ENCODE measurements at places on chromosomes 2 and 18.

DNA sequence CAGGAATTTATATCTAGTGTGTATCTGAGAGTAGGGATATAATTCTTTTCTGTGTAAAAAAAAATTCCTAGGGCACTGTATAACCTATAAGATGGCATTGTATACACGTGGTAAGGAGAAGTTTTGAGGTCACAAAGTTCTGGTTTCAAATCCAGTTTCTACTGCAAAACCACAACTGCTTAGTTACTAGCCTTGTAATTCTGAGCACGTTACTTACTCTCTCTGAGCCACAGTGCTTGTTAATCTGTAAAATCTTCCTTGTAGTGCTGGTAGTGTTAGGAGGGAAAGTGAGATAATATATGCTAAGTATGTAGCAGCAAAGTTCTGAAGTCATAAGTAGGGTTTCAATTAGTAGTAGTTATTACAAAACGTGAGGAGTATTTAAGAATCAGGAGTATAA is 175.4 kb downstream of the SATB2 start:
- DNase-seq = no peak

DNA sequence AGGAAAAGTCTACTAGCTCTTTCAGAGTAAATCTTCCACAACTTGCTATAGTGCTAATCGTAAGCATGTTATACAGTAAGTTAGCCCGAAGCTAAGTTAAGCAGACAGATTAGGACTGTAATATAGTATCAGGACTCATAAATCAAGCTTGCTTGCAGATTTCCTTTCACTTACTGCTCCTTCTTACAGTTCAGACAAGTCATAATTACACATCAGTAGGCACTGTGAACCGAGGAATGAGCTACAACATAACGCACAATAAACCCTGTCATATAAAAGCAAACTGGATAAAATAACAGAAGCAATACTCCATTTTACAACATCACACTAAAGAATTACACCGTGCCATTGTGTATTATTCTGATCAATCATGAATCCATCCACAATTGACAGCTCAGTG is 832.6 kb upstream of the ZEB2 start:
- DNase-seq = no peak

GRCh38 chr2:48519593-48519992 is 10.4 kb upstream of the STON1 start:
- DNase-seq = no peak

GRCh38 chr2:147782141-147782930 is 62.5 kb upstream of the ACVR2A start:
- DNase-seq = no peak

DNA sequence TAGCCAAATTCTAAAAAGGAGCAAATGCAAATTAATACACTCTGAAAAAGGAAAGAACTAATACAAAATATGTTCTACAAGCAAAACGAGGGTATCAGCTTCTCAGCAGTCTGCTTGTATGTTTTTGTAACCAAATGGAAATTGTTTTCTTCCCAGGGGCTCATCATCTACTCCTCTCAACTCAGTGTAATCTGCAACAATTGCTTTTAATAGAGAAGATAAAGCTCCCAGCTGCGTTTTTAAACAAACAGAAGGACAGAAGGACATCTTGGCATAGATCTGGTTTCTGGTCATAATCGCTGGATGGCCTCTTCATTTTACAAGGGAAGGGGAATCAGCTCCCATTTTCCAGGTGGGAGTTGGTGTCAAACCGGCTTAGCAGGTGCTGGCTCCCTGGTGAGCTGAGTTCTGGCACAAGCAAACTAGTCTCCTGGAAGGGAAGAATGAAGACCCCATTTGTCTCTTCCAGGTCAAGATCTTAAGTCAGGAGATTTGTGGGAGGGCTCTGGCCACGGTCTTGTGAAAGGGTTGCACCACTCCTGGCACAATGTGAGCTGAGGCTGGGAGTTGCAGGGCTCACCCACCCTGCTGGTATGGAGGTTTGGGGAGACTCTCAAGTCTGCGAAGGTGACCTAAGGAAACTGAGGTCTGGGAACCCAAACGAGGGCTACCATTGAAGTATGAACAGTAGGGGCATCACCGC is 41.6 kb downstream of the NPPC start:
- no peak for DNase-seq

- DNase-seq = no peak
Observed at GRCh38 chr2:136766073-136766404, 694 bp downstream of the THSD7B start.

DNA sequence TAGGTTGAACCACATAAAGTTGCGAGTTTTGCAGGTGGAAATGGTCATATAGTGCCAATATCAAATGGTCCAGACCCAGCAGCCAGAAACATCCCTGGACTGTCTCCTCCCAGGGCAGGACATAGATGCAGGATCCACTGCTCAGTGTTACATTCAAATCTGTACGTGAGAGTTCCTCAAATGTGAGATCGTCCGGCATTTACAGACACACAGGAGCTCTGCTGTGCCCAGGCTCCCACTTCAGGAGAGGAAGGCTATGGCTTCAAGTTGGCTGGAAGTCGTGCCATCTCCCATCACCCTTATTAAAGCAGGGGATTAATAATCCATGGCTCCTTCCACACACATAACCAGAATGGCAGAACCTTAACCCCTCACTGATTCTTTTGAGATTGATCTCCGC is 688.2 kb upstream of the HS6ST1 start:
- DNase-seq = no peak

GRCh38 chr2:191678437-191679100 is 633 bp downstream of the NABP1 start:
- no peak for DNase-seq

- DNase-seq = no peak
Observed at GRCh38 chr2:12819721-12820120, 103.0 kb downstream of the TRIB2 start.

GRCh38 chr2:75716406-75716805 is 5.7 kb upstream of the GCFC2 start:
- DNase-seq = no peak

DNA sequence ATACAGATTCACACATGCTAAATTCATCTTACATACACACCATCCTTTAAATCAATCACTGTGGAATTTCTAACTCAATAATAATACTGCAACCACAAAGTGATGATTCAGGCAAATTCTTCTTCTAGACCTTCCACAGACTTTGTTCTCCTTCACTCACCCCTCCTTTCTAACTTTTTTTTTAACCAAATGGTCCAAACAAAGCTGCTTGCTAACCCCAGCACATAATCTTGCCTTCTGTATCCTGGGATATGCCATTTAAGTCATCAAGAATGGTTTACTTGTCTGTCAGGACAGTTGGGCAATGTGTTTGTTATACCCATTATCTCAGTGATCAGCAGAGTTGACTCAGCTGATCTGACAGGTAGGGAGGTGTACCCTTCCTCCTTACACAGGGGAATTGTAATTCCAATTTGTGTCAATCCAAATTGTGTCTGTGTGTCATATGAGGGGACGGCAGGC is 10.0 kb downstream of the SLC40A1 start:
- DNase-seq = no peak

- no peak for DNase-seq
Observed at GRCh38 chr2:170523506-170523905, 191.6 kb upstream of the SP5 start.

DNA sequence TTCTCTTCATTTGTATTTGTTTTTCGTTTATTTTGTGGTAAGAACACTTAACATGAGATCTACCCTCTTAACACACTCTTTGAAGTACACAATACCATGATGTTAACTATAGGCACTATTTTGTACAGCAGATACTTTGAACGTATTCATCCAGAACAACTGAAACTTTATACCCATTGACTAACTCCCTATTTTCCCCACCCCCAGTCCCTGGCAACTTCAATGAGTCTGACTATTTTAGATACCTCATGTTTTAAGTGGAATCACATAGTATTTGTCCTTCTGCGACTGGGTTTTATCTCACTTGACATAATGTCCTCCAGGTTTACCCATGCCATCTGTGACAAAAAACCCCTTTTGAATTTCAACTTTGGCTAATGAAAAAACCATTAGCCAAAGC is 356.3 kb upstream of the CDH20 start:
- no peak for DNase-seq

DNA sequence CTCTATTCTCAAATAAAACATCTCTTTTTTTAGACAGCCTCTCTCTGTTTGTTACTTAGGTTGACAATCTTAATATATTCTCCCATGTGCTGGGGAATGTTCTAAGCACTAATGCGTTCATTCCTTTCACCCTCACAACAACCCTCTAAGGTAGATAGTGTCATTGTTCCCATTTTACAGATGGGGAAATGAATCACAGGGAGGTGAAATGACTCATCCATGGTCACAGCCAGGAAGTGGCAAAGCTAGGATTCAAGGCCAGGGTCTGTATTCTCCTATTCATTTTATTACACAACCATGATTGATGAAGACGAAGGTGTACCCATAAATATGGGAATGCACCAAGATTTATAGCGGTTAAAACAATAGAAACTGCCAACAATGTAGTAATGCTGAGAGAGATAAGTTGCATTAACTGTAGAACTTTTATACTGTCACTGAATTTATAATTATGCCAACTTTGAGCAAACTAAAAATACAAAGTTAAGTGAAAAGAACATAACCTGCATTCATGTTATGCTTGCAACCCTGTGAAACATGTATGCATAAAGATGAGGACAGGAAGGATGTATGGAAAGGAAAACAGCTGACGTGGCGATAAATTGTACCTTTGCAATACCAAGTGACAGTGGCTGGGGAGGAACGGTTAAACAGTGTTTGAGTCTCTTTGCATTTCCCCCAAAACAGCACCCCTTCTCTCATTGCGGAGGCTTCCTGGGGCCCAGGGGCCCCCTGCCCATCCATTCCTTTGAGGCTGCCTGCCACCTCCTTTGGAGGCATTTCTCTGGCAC is 257.7 kb upstream of the AGAP1 start:
- DNase-seq = no peak

- no peak for DNase-seq
Observed at GRCh38 chr18:37662546-37663339, 97.1 kb upstream of the CELF4 start.

GRCh38 chr2:169225233-169225750 is 137.0 kb downstream of the LRP2 start:
- DNase-seq = no peak

GRCh38 chr2:163734401-163734800 is 1.4 kb downstream of the FIGN start:
- no peak for DNase-seq

- no peak for DNase-seq
Observed at GRCh38 chr2:238344517-238344916, 24.2 kb downstream of the TRAF3IP1 start.

GRCh38 chr2:99461828-99462483 is 27.9 kb downstream of the REV1 start:
- no peak for DNase-seq

DNA sequence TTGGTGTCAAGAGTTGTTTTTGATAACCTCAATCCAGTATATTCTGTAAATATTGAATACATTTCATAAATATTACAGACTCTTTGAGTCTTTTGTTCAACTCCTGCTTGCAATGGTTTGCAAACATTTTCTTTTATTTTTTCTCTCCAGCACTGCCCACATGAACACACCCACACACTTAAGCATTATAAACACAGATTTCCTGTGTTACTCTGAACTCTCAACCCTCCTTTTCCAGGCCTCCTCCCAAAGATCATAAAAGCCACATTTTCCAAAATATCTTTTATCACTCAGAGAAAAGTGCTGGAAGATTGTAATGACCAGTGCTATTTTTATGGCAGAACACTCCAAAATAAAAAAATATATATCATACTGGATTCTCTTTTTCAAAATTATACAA is 20.5 kb downstream of the ARHGAP25 start:
- no peak for DNase-seq

- DNase-seq = no peak
Observed at GRCh38 chr2:159072795-159073194, 104.4 kb downstream of the TANC1 start.

DNA sequence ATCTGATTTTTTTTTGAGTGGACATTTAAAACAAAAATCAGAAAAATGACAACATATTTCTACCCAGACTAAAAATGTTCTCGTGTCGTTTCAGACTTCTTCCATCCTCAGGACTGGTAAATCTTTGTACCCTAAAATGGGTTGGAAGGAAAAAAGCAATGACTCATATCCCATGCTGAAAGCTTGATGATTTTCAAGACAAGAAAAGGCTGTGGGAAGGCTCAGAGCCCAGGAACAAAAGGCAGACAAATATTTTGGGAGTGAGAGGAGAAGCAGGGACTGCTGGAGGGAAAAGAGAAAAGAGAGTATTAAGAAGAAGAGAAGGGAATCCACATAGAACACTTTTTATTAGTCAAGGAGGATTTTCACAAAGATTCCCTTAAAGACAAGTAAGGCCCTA is 77.1 kb upstream of the CTAGE1 start:
- DNase-seq = no peak

GRCh38 chr2:28411956-28412609 is 19.4 kb downstream of the FOSL2 start:
- DNase-seq = no peak

DNA sequence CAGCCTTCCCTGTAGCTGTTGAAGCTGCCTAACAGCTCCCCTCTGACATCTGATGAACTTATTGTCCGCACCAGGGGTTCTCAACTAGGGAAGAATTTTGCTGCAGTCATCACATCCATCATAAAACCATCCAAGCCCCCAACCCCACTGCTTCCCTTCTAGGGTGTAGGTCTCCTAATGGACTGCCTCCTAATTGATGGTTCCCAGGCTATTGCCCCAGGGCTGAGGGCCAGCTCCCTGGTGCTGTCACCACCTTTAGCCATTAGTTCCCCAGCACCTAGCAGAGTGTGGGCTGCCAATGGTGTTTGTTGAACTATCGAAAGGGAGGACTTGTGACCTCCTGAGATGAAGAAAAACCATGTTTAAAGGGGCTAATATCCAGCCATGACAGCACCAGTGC is 125.9 kb downstream of the NCKAP5 start:
- DNase-seq = no peak

DNA sequence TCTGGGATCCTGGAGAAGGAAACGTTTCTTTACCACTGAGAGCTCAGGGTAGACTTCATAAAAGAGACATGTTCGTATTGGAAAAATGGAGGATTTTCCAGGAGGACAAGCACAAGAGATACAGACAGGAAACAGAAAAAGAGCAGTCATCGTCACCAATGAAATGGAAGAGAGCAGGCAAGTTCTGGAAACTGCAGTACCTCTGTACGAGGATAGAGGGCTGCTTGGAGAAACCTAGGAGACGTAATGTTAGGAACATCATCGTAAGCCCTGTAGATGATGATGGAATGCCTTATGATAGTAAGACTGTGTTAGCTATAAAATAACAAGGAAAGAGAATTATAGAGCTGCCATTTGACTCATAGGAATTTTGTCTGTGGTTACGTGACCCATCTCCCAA is 121.1 kb upstream of the KLHL14 start:
- DNase-seq = no peak

DNA sequence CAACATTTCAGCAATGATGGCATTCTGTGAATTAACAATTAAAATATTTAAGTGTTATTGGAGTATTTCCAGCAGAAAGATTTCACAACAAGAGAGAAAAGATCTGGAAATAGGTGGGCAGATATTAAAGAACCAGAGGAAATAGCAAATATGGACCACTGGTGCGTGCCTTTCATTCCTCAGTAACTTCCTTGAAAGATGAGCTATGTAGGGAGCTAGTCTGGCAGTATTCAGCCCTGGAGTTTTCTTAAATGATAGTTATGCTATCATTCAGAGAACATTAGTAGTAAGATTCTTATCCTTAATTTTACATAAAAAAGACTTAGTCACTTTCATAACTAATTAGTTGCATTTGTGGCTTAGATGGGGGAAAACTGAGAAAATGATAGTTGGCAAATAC is 41.5 kb downstream of the TANC1 start:
- no peak for DNase-seq

Data from esophagus squamous epithelium (tissue), 5 donors.